Stimulated activated CD8-positive, alpha-beta memory T cell treated with anti-CD3 and anti-CD28 coated beads, Interleukin-12 subunit alpha, Interleukin-12 subunit beta, amount 100 ng/mL, for 1 hour (primary cell): ENCODE measurements at places on chromosomes 3 and 15.

DNA sequence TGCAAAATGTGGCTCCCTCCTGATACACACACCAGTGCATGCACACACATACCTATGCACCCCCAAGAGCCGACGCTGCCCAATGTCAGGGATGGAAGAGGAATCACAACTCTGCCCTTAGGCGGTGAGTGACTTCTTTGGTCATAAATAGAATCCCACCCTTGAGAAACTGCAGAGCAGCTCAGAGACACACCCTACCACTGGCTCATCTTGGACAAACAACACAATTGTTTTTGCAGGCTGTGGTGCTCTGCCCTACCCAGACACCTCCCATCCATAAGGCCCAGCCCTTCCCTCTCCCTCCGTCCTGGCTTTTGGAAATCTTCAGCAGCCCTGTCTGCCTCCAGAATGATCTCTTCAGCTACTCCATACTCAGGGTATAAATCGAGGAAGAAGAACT lies 73.8 kb upstream of the HRH1 start:
- no peak for DNase-seq

DNA sequence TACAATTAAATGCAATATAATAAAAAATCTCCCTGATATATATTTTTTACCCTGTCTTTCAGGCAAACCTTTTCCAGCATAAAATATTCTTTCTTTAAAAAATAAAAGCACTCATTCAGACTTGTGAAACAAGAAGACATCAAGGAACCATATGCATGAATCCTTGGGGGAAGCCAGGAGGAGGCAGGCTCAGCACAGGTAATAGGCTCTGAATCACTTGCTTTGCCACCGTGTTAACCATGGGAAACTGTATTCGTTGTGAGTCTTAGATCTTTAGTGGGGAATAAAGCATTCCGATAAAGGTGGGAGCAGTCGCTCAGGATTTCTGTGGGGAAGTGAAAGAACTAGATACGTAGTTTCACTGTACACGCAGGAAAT lies 42.4 kb downstream of the FBN1 start:
- no peak for DNase-seq

DNA sequence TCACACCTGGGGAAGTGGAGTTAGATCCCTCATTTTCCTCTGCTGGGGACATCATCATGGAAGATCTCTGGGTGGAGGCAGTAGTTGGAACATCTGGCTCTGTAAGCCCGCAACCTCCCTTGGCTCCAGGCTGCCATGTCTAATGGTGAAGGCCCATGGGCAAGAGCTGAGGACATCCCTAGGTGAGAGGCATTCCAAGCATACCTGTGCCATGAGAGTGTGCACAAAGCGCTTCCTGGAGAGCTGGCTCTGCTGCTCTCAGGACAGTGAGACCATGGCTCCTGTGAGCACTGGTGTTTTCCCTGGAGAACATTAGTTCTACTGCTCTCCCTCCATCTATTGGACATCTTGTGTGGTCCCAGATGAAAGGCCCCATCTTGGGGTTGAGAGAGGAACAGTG lies 7.7 kb downstream of the MAPKAPK3 start:
- no peak for DNase-seq

- no peak for DNase-seq
These were observed 5.6 kb downstream of the SERPINI1 start for GRCh38 chr3:167740961-167741587.

GRCh38 chr3:141553055-141553454 lies 66.2 kb downstream of the RASA2 start:
- no peak for DNase-seq

GRCh38 chr3:54067055-54067698 lies 55.2 kb upstream of the CACNA2D3 start:
- no peak for DNase-seq

- no peak for DNase-seq
These were observed 134.6 kb downstream of the PEAK1 start for GRCh38 chr15:77285057-77285997.

GRCh38 chr3:118938183-118938961 lies 96.3 kb downstream of the IGSF11 start:
- DNase-seq = no peak

GRCh38 chr3:107892955-107893624 lies 197.7 kb downstream of the CD47 start:
- no peak for DNase-seq

- no peak for DNase-seq
These were observed 253.7 kb upstream of the TLE3 start for GRCh38 chr15:70351391-70351790.

GRCh38 chr3:32848215-32848614 lies 30.4 kb downstream of the TRIM71 start:
- no peak for DNase-seq

GRCh38 chr15:56232058-56232457 lies 11.6 kb downstream of the RFX7 start:
- no peak for DNase-seq

DNA sequence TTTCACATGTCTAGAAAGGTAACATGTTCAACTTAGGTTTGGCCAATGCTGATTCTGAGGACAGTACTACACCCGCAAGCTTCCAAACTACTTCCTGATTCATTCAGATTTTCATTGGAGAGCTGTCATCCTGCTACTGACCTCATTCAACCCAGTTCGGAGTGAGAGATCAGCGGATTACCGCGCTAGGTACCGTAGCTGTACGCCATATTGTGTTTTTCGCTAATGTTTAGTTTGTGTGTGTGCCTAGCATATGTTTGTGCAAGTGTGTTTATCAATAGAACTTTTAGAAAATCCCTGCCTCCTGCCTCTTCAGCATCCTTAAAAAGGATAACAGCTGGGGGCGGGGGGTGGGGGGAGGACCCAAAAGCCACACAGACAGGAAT lies 1.1 kb downstream of the ZBTB20 start:
- DNase-seq = no peak

DNA sequence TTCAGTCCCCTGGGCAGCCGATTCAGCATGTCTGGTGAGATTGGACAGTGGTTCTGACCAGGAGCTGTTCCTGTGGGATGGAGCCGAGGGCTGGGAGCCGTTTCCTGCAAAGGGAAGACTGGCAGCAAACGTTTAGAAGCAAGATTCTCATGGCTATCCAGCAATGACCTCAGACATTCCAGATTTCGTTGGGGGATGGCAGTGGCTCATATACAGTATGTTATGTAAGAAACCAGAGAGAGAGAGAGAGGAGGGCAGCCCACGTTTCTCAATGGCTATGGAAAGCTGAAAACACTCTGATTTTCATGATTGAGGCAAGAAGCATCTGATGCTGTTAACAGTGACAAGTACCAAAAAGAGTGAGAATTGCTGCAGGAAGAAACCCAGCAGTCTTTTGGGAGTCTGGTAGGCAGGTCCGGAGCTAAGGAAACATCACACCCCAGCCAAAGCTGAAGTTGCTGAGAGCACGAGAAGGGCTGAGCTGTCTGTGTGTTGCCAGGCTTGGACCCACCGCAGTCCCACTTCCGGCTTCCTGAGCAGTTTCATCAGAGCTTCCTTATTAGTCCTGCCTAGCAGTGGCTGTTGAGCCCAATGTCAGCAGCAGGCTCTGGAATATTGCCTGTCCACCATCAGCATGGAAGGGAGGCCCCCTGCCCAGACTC lies 25.6 kb upstream of the VPS8 start:
- DNase-seq = no peak

- no peak for DNase-seq
These were observed 546.2 kb downstream of the MECOM start for GRCh38 chr3:169117264-169117663.

DNA sequence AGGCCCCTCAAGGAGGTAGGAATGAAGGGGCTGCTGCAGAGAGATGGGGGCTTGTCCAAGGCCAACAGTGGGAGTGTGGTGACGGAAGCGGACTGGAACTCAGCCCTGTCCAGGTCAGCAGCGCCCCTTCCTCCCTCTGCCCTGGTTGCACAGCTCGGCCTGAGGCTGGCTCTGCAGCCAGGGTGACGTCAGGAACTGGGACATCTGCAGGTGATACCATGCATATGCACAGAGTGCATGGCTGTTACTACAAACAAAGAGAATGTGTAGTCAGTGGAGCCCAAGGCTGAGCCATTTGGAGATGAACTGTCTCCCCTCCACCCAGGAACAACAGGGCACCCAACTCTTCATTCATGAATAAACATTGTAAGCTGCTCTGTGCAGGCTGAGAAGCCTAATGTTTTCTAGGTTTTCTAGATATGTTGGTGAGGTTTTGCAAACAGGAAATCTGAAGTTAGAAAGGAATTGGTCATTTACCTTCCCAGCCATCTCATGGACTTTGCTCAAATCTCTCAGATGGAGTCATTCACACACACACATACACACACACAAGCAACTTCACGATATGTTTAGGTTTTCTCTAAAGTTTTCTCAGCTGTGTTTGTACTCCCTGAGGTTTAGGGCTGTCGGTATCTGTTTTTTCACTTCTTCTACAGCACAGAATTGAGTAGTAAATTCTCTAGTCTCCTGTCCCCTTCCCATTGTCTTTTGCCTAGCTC lies 117.2 kb downstream of the TLE3 start:
- DNase-seq = no peak

- no peak for DNase-seq
These were observed 6.6 kb upstream of the ITIH3 start for GRCh38 chr3:52787672-52788625.

DNA sequence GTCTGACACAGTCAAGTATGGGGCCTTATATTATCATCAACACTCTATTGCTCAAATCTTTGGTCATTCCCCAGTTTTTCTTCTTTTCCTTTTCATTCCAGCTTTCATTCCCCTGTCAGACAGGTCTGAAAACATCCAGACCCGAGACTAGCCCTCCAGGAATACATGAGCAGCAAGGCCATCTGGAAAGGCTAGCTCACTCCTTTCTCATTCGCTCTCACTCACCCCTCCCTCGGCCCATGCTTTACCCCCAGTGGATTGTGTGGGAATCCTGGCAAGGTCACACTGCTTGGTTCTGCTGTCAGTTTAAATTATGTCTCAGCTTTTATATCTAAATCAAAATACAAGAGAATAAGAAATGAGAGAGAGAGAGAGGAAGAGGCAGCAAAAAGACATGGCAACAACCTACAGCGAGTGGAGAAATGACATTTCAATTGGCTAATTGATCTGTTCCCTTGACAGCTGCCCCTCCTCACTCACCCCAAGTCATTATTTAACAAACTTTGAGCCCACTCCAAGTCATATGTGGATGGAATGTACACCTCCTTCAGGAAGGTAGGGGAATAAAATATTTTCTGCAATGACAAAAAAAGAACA lies 962.2 kb downstream of the TUSC7 start:
- DNase-seq = no peak

- no peak for DNase-seq
These were observed 39.5 kb downstream of the USP8 start for GRCh38 chr15:50463423-50464358.
